ENCODE measurements at places on chromosomes 7 and 10.
A peak's percentile ranks its signal among the peaks of the same experiment; 100 is the strongest.

DNA sequence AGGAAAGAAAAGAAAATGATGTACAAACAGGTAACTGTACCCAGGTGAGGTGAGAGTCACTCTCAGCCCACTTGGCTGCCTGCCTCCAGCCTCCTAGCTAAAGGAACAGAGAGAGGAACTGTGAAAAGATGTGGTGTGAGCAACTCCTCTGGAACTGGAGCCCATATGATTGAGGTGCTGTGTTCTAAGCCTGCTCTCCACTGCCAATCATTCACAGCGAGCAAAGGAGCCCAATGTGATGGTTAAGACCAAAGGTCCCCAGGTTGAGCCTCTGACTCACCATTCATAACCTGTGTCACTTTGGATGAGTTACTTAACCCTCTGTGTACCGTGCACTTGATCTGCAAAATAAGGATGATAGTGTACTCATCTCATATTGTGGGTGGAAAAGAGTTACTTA is 868.1 kb upstream of the AUTS2 start:
- DNase-seq, result no peak

DNA sequence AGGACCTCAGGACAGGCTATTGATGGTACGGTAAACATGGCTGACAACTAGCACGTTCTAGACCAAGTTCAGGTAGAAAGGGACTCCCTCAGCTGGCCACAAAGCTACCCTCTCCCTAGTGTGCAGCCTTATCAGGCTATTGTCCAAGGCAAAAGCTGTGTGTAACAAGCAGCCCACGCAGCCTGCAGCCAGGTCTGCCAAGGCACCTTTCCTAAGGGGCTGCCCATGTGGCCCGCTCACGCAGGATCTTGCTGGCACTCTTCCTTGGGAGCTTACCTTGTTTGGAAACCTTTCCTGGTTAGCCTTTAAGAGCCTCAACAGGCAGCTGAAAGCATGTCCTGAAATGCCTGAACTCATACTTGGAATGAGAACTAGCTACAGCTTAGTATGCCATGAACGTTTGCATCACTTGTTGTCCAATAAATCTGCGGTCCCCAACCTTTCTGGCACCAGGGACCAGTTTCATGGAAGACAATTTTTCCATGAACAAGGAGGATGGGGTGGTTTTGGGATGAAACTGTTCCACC is 51.7 kb downstream of the SYPL1 start:
- DNase-seq, result no peak

DNA sequence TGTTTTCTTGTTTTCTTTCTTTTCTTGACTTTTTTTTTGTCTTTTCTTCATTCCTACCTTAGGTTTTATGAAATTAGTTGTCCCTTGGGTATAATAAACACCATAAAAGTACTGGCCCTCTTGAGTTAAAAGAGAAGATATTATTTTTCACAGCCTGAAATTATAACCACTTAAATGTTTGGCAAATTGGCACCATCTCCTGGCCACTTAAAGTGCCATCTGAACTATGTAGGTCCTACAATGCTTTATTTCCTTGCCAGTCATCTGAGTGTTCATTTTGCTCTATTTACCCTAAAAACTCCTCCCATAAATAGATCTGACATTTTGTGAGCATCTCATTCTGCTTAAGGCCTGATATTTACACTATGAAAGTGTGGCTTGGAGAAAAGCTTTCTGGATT is 98.9 kb upstream of the PRKCQ start:
- DNase-seq, result no peak

- no peak for DNase-seq
Observed at GRCh38 chr10:60977161-60978122, 33.5 kb upstream of the RHOBTB1 start.

- DNase-seq, result no peak
Observed at GRCh38 chr7:71560354-71560995, 428.5 kb downstream of the GALNT17 start.

- peak; percentile 20 for DNase-seq
Observed at GRCh38 chr10:12177642-12178041, 18.0 kb downstream of the NUDT5 start.

- DNase-seq, result no peak
Observed at GRCh38 chr10:2119316-2119715, 382.0 kb upstream of the ADARB2 start.

- no peak for DNase-seq
Observed at GRCh38 chr10:121984463-121984862, 4.5 kb upstream of the TACC2 start.

DNA sequence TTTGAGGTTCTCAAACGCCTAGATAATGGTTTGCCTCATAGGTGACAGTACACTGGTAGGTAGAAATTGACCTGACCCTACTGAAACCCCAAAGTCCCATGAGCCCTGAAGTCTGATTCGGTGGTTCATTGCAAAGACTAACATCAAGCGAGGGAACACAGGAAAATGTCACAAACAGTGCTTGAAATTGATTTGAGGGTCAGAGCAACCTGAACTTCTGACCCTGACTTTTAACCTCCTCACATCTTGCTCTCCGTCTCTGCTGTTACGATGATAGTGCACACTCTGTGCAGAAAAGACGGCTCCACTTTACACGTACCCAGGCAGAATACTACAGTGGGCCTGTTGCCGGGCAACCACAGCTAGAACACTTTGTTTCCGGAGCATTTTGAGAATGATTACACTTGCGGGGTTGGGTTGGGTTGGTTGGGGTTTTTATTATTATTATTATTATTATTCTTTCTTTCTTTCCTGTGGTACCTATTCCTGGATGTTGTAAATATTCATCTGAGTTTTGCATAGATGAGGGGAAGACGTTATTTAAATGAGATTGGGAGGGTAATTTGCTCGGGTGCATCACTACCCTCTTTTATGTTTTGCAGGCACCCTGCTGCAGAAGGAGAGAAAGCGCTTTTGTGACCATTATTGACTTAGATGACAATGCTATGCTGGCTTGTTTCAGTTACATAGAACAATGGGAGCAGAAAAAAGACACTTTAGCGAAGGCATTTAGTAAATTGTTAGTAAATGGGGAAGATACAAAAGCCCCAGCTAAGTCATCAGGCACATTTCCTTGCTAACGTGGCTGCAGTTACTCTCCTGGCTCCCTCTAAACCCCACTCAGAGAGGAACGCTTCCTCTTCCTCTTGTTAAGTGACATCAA is 438.1 kb upstream of the NRP1 start:
- DNase-seq, result no peak

DNA sequence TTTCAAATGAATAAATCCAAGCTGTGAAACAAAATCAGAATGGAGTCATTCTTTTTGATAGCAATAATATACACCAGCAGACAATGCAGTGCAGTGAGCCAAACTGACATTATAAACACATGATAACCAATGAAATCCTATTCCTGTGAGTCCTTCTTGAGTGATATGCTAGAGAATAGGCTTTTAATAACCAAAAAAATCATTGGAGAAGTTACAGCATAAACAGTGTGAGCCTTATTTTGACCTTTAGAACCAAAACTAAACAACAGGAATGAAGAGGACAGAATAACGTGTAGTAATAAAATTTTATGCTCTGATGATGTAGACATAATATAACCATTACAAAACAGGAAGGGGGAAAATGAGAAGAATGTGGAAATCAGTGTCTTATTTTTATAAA is 8.7 kb downstream of the HUS1 start:
- no peak for DNase-seq

- DNase-seq, result no peak
Observed at GRCh38 chr10:11227103-11227502, 209.4 kb downstream of the CELF2 start.

DNA sequence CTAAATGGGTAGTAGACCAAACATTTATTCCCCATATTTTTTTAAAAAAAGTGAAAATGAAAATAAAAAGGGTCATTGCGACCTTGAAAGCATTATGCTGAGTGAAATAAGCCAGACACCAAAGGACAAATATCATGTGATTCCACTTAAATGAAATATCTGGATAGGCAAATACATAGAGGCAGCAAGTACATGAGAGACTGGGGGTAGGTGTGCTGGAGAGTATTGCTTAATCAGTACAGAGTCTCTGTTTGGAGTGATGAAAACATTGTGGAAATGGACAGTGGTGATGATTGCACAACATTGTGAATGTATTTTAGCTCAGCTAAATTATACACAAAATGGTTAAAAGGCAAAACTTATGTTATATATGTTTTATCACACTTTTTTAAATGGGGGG is 169.4 kb downstream of the AKR1D1 start:
- DNase-seq, result no peak

GRCh38 chr7:139916717-139917395 is 87.8 kb downstream of the TBXAS1 start:
- no peak for DNase-seq

- DNase-seq, result no peak
Observed at GRCh38 chr7:93747019-93747418, 143.5 kb downstream of the TFPI2 start.

DNA sequence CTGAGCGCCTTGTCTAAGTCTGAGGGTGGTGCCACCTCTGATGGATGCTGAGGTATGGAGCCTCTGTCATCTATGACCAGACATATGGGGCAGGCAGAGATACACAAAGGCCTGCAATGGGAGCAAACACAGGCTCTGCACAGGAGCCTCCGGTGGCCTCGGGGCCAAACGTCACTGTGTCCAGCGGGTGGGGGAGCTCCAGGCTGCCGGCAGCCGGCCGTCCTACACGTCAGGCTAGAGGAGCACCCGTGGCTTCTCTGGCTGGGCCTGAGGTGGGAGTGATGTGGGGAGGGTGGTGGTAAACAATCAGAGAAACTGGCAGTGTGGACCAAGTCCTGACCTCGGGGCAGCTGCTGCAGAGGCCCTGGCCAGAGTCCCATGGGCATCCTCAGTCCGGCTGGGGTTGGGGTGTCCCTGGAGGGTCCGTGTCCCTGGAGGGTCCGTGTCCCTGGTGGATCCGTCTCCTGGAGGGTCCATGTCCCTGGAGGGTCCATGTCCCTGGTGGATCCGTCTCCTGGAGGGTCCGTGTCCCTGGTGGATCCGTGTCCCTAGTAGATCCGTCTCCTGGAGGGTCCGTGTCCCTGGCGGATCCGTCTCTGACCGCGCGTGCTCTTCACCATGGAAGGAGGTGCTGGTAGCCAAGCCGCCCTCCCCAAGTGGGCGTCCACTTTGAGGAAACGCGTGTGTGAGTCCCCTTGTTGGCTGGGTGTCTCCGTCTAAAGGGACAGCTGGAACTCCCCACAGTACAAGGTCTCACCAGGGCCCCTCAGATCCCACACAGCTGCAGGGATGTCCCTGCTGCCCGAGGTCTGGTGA is 24.2 kb upstream of the FAM20C start:
- no peak for DNase-seq

- no peak for DNase-seq
Observed at GRCh38 chr7:73774923-73775322, 4.9 kb upstream of the CLDN3 start.

DNA sequence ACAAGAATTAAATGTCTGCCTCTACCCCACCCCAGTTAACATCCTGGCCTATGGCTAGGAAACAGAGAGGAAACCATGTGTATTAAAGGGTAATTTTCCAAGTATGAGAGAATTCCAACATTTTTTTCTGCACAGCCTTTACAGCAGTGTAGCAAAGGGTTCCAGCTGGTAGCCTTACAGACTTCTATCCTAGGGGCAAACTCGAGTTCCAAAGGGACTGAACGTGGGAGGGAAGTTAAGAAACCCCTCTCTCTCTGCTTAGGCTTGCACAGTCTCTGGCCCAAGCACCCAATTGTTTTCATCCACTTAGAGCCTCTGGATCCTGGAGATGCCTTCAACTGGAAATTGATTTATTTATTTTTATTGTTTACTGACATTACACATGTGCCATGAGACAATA is 60.3 kb downstream of the SLC16A12 start:
- no peak for DNase-seq

- DNase-seq, result no peak
Observed at GRCh38 chr7:40658729-40659128, 523.9 kb downstream of the SUGCT start.

DNA sequence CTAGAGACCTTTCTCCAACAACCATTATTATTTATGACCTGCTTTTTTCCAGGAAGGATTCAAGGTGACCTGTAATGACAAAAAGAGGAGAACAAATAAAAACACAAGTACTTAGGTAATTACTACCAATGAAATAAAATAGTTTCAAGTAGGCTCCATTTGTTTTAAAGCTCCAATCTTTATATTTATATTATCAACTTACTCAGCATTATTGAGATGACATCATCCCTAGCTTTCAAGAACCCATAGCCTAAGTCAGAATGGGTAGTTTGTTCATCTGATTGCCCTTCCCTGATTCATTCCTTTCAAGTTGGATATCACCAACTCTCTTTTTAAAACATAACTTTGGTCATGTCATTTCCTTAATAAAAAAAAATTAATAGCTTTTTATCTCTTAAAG is 131.5 kb downstream of the GRM3 start:
- no peak for DNase-seq

- DNase-seq, result no peak
Observed at GRCh38 chr10:29479081-29479925, 155.5 kb downstream of the SVIL start.

- DNase-seq, result peak; percentile 65
Observed at GRCh38 chr7:94620703-94621118, 35.2 kb downstream of the SGCE start.

- no peak for DNase-seq
Observed at GRCh38 chr7:153470004-153470671, 582.1 kb upstream of the DPP6 start.

DNA sequence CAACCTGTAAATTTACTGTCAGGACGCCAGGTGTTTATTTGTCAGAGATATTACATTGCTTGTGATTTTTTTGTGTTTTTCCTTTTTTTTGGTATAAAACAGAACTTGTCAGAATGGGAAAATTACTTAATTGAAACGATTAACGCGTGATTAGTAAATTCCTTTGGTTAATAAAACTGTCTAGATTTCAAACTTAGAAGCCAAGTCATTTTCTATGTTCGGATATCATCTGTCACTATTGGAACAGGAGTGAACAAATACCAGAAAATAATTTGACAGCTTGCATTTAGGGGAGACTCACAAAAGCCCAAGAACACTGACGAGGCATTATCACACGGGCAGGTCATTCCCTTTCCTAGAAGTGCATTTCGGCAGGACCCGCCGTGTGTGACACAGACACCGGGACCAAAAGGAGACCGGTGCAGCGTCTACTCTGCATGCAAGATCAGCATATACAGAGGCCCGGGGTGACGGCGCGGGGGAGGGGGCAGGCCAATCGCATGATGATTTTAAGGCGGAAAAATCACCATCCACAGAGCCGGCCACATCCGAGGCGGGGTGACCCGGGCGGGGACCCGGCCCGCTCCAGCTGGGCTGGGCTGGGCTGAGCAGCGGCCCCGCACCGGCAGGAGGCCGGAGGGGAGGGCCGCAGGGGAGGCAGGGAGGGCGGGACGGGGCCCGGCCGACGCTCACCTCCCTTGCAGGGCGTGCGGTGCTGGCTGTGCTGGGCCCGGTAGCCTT is 841 bp downstream of the GLUD1 start:
- DNase-seq, result peak; percentile 78

DNA sequence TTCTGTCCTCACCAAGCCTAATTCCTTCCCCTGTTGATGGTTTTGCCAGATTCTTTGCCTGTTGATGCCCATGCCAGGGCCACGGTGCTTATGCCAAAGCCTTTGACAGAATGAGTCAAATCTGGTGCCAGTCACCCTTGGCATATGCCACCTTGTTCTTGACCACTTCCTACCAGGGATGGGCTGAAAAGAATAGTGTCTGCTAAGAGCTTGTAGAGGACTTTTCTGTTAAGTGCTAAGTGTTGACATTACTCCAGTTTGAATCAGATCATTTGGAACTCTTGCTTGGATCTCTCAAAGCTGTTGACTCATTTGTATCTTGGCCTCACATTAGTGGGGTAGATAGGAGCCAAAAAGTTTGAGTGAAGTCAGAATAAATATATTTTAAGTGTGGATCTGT is 661.2 kb downstream of the AUTS2 start:
- DNase-seq, result no peak

GRCh38 chr10:96995851-96996250 is 163.8 kb downstream of the LCOR start:
- no peak for DNase-seq
